Peyer's patch (tissue), 4 donors: ENCODE measurements at places on chromosomes 4 and X. TPM values are rescaled to one million over a fixed set of nuclear protein-coding genes. Genes with fewer than 3 reads are reported as not detected.

The GYPB gene
- not detected for total RNA-seq

DNA sequence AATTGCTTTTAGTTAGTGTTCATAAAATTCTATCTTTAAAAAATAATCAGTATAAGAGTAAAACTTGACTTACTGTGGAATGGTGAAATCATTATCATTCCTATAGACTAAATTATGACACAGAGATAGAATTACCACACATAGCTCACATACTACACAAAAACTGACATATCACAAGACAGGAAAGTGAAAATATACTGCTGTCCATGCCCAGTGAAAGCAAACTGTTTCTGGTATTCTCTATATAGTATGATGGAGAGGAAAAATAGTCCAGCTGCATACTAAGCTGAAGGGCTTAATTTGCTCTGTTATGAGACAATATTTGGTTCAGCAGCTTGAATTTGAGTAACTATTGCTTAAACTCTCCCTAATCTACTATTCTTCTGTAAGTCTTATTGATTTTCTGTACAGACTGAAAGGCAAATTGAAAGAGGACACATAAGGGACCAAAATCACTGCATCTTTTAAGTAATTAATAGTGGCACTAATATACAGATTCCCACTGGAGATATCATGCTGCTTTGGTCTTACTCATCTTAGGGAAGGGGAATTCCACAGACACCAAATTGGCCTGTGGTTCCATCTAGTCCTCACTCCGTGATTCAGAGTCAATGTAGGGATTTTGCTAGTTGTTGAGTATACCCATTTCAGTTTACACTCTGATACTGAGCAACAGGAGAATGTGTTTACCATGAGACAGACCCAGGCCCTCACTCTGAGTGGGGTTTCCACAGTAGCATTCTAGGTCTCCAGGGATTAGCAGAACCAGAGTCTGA is 47.4 kb upstream of the AGA start:
- no peak overlapping the region for H3K27ac ChIP-seq
- no peaks in the 10 kb centered on the region for H3K36me3 ChIP-seq
- no peaks in the 10 kb centered on the region for H3K4me1 ChIP-seq
- DNase-seq, result no peak
- H3K27me3 ChIP-seq, result no peaks in the 10 kb centered on the region
- H3K4me3 ChIP-seq, result no peak overlapping the region

DNA sequence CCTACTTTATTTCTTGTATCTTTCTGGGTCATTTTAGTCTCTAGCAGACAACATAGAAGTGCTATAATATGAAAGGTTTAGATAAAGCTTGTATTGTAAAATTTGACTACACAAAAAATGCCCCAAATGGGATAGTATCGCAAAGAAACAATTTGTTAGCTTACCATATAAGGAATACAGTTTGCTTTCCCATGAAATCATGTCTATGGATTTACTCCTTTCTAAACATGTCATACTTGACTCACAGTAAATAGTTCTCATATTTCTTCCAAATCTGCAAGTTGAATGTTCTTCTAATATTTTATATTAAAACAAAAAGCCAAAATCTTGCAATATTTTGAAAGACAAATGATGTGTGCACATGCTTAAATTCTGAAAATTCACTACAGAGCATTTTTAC is 103.9 kb downstream of the PPA2 start:
- no peaks in the 10 kb centered on the region for H3K4me1 ChIP-seq
- no peak for DNase-seq
- H3K27me3 ChIP-seq, result no peaks in the 10 kb centered on the region
- no peak overlapping the region for H3K27ac ChIP-seq
- H3K36me3 ChIP-seq, result no peaks in the 10 kb centered on the region

DNA sequence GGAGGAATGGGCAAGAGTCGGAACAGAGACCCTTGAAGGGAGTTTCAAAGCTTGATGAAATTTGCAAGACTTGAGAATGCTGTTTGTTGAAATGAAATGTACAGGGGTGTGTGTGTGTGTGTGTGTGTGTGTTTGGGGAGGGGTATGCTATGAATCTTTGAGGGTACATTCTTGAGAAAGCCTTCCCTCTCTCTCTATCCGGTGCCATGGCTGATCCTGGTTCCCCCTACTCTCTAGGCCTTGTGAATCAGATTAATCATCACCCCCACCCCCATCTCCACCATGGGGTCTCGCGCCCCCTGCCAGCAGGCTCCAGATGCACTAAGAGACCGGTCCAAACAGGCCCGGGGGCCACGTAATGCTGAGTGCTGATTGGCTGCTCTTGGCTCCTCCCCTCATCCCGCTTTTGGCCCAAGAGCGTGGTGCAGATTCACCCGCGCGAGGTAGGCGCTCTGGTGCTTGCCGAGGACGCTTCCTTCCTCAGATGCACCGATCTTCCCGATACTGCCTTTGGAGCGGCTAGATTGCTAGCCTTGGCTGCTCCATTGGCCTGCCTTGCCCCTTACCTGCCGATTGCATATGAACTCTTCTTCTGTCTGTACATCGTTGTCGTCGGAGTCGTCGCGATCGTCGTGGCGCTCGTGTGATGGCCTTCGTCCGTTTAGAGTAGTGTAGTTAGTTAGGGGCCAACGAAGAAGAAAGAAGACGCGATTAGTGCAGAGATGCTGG is at the start of gene HTR2C:
HTR2C (plus strand) TSS at position 441 of the 729 bp plus-strand sequence. CDS start 142,851 bp downstream, outside the sequence.
- no peaks in the 10 kb centered on the region for H3K27me3 ChIP-seq
- no peak within 1 kb of the TSS for H3K27ac ChIP-seq
- no peak for DNase-seq
- H3K4me1 ChIP-seq, result no peaks in the 10 kb centered on the region

- H3K36me3 ChIP-seq, result no peaks in the 10 kb centered on the region
- no peak overlapping the region for H3K27ac ChIP-seq
- no peak for DNase-seq
- H3K4me1 ChIP-seq, result no peaks in the 10 kb centered on the region
- no peak overlapping the region for H3K4me3 ChIP-seq
Measured at GRCh38 chrX:124619710-124620109, 273.3 kb downstream of the SH2D1A start.

DNA sequence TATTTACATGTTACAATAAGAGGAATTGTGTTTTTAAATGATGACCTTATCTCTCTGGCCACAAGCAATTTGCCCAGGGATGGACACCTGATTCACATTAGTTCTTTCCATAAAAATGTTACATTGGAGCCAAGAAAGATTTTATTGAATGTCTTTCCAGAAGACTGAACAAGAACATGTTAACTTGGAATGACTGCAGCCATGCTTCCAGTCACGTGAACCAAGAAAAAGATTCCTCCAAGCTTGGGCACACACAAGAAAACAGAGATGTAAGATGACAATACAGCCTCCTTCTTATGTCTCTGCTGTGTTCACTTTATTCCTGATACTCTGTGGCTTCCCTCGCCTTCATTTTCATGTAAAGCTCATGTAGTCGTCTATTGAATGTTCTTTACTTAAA is 737.6 kb downstream of the TRIML1 start:
- H3K4me3 ChIP-seq, result no peak overlapping the region
- no peak for DNase-seq
- no peak overlapping the region for H3K27ac ChIP-seq
- no peaks in the 10 kb centered on the region for H3K4me1 ChIP-seq
- no peaks in the 10 kb centered on the region for H3K27me3 ChIP-seq
- H3K36me3 ChIP-seq, result no peaks in the 10 kb centered on the region
